CD4-positive, alpha-beta memory T cell (primary cell): ENCODE measurements at places on chromosomes 16 and 17. TPM values are rescaled to one million over a fixed set of nuclear protein-coding genes. Genes with fewer than 3 reads are reported as not detected.

GRCh38 chr17:80781211-80781610 lies 210.4 kb upstream of the CHMP6 start:
- H3K36me3 ChIP-seq, result no peaks in the 10 kb centered on the region
- peaks cover 64% of the 10 kb centered on the region for H3K4me1 ChIP-seq
- no peaks in the 10 kb centered on the region for H3K27me3 ChIP-seq
- H3K4me3 ChIP-seq, result no peak overlapping the region

Gene NME3
- 70.4 TPM for polyA plus RNA-seq

- no peak overlapping the region for H3K4me3 ChIP-seq
- DNase-seq, result no peak
- H3K36me3 ChIP-seq, result no peaks in the 10 kb centered on the region
- no peaks in the 10 kb centered on the region for H3K27me3 ChIP-seq
- H3K27ac ChIP-seq, result no peak overlapping the region
Observed at GRCh38 chr16:26983426-26983825, 83.3 kb upstream of the C16orf82 start.

DNA sequence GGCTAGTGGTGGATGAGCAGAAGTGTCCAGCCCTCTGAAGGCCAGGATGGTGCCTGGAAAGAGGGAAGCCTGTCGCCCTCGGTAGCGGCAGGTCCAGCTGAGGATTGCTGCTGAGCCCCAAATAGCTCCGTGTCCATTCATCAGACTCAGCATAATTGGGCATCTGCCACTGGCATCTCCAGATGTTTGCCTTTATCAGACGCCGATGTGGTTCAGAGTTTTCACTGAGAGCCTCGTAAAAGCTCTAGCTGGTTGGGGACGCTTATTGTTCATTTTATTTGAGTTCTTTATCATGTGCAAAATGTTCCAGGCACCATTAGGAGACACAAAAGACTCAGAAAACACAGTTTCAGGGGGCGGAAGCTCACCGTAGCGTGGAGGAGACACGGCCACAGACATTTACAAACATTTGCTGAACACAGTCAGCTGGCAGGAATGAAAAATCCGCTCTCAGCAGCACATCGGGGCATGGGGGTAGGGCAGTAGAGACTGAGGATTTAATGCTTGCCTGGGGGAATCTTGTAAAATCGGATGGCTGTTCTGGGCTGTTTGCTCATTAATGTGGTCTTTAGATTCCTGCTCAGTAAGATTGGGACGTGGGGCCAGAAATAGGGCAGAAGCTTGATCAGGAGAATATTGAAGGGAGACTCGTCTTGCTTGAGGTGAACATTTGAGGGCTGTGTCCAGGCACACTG lies 41.7 kb downstream of the SMPD3 start:
- no peaks in the 10 kb centered on the region for H3K27me3 ChIP-seq
- peaks cover 3% of the 10 kb centered on the region for H3K4me1 ChIP-seq
- no peak for DNase-seq
- no peak overlapping the region for H3K4me3 ChIP-seq

Gene ADGRG1
- polyA plus RNA-seq, result not detected

DNA sequence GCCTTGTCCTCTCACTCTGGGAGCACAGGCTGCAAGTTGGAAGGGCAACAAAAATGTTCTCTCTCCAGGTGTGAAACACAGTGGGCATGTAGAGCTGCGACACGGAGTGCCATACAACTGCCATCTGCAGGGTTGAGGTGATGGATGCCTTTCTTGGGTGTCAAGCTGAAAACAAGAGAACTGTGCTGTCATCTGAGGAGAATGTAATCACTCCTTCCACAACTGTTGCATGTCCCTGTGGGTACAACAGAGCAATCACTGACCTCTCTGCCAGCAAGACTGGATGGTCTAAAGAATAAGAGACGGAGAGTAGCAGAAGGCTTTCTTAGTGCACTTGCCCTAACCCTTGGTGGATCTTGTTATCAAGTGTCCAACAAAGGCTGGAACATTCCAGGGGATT lies 29.2 kb downstream of the SLFN11 start:
- H3K4me3 ChIP-seq, result no peak overlapping the region
- no peak for DNase-seq
- peaks cover 49% of the 10 kb centered on the region for H3K4me1 ChIP-seq
- H3K36me3 ChIP-seq, result no peaks in the 10 kb centered on the region

GRCh38 chr17:62708587-62708986 lies 81.1 kb downstream of the MRC2 start:
- DNase-seq, result no peak
- no peaks in the 10 kb centered on the region for H3K36me3 ChIP-seq
- no peak overlapping the region for H3K27ac ChIP-seq
- peaks cover 7% of the 10 kb centered on the region for H3K4me1 ChIP-seq
- H3K4me3 ChIP-seq, result no peak overlapping the region

Gene CCL14
- polyA plus RNA-seq, result not detected
